ENCODE measurements at places on chromosomes 3 and 15.

DNA sequence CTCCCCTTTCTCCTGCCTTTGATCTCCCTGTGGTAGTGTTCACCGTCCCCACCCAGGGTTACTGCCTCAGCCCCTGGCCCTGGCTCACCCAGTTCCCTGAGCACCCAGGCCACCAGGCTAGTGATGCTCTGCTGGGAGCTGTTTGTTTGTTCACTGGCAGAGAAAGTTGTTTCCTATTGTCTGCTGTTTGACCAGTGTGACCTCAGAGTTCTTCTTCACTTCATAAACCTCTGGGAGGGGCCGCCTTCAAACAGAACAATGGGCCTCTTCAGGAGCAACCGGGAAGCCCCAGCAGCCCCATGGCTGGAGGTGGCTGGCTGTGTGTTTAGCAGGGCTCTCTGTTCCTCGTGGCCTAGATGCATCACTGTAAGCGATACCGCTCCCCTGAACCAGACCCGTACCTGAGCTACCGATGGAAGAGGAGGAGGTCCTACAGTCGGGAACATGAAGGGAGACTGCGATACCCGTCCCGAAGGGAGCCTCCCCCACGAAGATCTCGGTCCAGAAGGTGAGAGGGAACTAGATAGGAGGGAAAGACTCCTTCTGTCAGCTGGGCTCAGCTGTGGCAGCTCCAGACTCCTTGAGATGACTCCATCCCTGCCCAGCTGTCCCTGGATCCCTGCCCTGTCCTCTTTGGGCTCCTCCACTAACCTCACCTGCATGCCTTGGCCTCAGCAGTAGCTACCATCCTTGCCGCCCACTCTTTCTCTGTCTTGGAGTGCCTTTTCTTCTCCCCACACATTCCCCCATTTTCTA, 3.4 kb downstream of the CLK3 start:
- no peak for DNase-seq

DNA sequence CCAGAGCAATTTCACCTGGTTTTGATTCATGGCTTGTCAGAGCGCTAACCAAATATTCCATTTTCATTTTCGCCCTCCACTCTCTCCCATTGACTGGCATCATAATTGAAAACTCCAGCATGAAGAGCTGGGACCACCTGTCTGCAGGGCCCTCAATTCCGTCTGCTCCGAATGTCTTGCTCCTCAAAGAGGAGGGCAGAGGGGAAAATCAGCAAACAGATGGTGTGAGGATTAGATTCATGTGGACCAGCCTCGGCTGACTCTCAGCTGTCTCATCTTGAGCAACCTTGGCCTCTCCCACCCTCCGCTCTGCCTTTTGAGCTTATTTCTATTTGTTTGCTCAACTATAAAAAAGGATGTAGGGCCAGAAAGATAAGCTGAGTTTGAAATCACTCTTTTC, 512.2 kb upstream of the PPP2R3A start:
- DNase-seq = no peak

- peak; percentile 77 for DNase-seq
Observed at GRCh38 chr15:27744641-27745040, 354.5 kb downstream of the OCA2 start.

DNA sequence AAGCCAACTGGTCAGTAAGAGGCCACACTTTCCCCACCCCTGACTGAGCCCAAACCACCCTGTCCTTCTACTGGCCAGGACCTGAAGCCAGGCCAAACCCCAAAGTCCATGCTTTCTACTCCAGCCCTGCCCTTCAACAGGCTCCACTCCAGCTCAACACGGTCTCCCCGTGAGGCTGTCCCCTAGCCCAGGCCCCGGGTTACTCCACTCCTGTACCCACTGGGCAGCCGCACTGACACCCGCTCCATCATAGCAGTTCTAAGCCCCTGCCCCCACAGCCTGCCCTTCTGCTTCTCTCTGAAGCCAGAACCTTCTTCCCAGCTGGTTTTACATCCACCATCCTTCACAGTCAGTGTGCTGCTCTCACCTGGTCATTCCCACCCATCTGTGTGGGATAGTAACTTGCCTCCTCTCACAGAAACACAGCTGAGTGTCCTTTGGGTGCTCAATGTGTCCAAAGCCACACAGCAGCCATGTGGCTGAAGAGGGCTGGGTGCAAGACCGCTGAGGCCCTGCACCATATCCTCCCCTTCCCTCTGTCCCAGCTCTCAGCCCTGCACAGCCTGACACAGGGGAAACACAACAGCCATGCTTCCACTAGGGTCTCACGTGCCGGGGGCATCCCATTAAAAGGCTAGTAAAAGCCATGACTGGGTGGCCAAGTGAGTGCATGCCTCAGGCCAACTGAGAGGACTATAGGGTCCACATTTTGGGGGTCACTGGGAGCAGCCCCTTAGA, 38.1 kb downstream of the TLE3 start:
- DNase-seq = no peak

DNA sequence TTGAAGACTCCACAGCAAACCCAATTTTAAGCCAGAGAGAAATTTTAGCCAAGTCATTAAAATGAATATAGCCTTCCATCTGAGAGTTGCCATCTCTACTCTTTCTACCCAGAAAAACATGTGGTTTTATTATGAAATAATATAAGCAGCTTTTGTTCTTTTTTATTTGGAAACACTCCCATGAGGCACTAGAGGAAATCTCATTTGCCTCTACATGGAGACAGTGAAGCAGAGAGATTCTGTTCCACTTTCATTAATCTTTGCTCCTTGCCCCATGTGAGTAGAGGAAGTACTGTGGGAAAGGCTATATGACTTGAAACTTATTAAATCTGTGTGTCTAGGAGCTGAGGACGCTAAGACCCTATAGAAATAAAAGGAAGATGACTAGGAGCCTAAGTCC, 111.1 kb downstream of the P3H2 start:
- DNase-seq = no peak

DNA sequence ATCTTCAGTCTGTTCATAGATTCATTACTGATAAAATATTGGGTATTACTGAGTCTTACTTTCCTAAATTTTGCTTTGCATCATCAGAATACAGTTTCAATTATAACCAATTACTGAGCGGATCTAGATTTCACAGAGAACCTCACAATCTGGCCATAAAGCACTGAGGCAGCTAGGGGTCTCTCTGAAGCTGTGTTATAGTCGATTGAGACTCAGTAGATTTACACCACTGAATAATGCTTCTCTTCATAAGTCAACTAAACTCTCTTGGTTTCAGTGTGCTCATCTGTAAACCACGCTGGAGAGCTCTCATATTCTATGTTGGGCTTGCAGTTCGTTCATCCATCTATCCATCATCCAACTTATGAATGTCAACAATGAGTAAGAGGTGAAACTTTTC, 180.6 kb downstream of the GREM1 start:
- no peak for DNase-seq

- no peak for DNase-seq
Observed at GRCh38 chr3:191362524-191363090, 32.3 kb upstream of the UTS2B start.

DNA sequence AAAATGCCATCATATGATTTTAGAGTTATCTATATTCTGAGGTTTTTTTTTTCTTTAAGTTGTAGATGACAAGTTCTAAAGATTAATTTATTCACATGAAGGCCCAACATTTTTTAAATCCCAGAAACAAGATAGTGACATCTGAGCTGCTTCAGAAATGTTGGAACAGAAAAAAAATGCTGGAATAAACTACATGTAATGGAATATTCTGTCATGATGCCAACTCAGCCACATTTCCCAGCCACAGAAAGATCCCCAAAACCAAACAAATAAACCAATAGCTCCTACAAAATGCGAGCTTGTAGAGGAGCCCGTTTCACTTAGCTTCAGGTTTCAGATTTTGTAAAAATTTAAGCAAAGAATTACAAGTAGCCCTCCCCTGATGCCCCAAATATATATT, 111.0 kb upstream of the MYO5C start:
- peak; percentile 32 for DNase-seq

DNA sequence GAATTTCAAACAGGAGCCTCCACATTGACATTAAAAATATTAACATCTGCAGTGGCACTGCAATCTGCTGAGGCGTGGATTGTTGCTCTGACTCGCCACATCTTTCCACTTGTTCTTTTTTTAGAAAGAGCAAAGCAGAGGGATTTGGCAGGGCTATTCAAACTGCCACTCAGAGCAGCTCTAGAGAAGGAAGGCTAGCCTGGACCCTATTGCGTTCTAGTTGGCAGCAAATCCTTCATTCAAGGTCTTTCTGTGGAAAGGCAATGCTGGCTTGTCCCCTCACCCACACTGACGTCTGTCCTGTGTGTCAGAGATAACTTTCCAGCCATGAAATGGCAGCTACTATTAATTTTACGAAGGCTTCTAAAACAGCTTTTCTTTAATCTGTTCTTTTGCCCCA, 483.2 kb upstream of the SGO1 start:
- DNase-seq = peak; percentile 68

GRCh38 chr3:17023006-17023664, 138.4 kb downstream of the PLCL2 start:
- DNase-seq = no peak

- no peak for DNase-seq
Observed at GRCh38 chr15:58519516-58519915, 87.7 kb downstream of the LIPC start.

DNA sequence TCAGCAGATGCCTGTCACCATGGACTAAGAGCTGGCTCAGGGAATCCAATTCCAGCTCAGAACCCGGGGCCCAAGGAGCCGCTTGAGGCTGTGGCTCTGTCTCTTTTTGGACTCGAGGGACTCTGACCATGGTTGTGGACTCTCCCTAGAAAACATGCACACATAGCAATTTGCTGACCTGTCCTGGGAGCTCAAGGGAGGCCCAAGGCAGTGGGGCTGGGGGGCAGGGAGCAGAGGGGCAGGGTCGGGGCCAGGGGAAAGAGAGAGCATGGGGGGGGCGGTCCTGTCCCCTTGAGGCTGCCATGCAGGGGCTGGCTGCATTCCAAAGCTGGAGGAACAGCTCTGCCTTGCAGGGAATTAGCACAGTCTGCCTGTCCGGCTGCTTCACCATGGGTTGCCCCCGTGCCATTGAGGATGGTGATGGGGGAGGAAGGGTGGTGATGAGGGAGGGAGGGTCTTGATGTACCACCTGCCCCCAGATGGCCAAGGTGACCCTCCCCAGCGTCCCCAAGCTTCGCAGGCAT, 190.1 kb downstream of the GOLGA6L6 start:
- no peak for DNase-seq

GRCh38 chr3:120765830-120766493, 23.4 kb downstream of the GTF2E1 start:
- no peak for DNase-seq

GRCh38 chr3:34256021-34256420, 457.6 kb downstream of the PDCD6IP start:
- DNase-seq = no peak

GRCh38 chr3:29370476-29371420, 89.9 kb downstream of the RBMS3 start:
- DNase-seq = peak; percentile 55

DNA sequence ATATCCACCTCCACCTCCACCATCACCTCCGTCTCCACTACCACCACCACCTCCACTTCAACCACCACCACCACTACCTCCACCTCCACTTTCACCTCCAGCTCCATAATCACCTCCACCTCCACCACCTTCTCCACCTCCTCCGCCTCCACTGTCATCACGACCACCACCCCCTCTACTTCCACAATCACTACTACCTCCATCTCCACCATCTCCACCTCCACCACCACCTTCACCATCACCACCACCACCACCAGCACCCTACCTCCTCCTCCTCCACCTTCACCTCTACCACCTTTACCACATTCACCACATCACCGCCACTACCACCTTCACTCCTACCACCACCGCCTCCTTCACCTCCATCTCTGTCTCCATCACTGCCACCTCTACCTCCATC, 435.7 kb downstream of the MCTP2 start:
- DNase-seq = no peak

DNA sequence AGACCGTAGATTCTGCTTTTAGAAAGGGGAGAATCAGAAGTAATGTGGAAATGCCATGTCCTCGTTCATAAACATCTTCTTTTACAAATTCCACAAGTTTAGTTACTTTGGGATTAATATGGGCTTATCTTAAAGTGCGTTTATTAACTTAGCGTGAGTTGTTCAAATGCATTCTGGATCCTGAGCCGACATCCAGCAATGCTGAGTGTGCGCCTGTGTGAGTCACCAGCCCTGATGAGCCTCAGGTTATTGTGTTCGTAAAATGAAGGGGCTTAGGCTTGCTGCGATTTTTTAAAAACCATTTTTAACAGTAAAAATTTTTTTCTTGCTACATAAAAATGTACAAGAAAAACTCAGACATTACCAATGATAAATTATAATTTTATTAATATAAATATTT, 57.9 kb downstream of the TFRC start:
- no peak for DNase-seq

DNA sequence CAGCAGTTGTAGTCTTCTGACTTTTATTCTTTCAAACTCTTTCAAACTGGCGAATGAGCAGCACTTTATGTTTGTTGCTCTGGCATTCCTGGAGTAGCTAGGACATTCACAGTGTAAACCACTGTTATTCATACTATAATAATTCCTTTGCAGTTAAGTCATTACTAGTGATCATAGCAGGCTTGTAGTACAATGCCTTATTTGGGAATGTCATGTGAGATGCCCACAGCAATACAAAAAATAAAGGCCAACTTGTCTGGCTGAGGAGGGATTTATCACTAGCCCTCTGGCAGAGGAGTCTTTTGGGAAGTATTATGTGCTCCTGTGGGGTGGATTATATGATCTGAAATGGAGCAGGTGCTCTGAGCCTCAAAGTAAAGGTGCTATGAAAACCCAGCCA, 197.2 kb downstream of the VGLL3 start:
- DNase-seq = peak; percentile 98

DNA sequence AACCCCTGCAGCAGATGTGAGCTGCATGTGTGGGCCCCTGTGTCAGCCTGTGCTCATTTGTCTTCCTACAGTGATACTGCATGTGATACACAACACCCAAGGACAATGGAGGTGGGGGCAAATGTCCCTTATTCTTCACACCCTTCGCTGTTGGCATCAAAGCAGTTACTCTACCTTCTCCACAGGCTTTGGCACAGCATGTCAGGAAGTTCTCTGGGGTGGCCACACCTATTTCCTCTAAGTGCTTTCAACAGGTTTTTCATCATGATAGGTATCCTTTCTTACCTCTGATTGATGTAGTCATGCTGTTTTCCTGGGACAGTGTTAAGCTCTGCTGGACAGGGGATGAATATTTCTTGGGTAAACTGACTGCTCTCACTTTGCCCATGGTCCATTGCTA, 29.5 kb downstream of the ZNF662 start:
- DNase-seq = no peak

DNA sequence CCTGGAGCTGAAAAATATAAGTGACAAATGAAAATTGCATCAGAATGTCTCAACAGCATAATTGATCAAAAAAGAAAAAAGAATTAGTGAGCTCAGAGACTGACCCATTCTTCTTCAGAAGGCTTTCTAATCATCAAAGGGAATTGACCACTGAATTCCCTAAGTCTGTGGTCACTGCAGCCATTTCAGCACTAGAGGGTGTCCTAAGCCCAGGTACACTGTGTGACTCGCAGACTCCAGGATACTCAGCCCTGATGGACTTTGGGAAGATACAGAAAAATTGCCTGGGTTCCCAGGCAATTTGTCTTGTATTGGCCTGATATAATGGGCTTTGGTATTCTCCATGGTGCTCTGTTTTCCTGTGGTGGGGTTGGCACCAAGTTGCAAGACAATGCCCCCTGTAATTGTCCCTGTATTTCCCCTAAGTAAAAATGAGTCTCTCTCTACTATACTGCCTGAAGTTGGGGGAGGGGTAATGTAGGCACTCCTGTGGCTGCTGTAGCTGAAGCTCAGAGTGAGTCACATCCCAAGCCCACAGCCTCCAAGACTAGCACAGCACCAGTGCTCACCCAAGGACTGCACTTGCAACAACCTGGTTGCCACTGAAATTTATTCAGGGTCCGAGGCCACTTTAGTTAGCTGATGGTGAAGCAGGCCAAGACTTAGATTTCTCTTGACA, 256.0 kb upstream of the STAC start:
- DNase-seq = peak; percentile 75

- peak; percentile 70 for DNase-seq
Observed at GRCh38 chr15:62994975-62995681, 47.4 kb upstream of the TPM1 start.

All from fibroblast of lung (primary cell).